Stimulated activated CD8-positive, alpha-beta memory T cell treated with anti-CD3 and anti-CD28 coated beads, Interleukin-15, amount 100 ng/mL, for 24 hours (primary cell): ENCODE measurements at places on chromosomes 7 and 10.

DNA sequence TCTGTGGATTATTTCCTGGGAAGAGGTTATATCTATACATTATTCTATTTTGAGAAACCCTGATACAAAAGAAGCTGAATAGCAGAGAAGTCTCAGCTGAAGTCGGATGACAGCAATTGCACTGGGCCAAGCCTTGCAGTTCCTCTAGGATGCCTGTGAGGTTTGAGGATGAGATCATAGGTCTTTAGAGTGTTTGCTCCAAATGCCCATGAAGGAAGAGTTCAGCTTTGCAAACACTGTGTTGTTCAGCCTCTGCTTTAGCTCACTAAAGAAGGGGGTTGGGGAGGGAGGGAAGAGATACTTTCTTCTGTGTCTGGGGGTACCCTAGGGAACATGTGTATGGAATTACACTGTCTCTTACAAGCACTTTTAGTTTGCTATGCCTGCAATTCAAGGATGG lies 282.5 kb upstream of the NRP1 start:
- no peak for DNase-seq

DNA sequence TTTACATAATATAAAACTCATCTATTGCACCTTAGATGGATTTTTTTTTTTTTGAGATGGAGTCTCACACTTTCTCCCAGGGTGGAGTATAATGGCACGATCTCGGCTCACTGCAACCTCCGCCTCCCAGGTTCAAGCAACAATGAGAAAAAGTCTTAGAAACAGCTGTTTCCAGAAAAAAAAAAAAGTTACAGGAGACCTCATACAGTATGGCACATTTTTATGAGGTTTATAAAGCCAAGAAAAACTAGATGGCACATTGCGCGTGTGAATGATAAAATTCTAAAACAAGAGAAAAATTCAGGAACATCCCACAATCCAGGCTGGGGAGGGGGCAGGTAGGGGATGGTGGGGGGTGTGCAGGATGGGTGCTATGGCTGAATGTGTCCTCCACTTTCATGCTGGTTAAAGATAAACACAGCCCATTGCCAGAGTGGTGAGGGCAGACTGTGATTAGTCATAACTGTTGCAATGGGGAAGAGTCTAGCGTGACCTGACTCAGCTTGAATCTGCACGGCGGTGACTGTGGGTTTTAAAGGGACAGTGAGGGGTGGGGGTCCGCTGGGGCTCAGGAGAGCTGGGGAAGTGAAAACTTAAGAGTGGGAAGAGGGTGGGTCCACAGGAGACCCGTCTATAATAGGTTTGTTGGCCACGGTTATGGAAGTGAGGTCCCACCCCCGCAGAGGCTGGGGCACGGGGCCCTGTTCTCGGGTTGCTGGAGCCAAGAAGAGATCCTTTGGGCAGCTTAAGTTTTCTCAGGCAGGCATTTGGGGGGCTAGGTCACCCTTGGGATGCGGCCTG lies 11.9 kb upstream of the LRRC27 start:
- no peak for DNase-seq

- DNase-seq, result no peak
Observed at GRCh38 chr7:136205956-136206355, 228.8 kb upstream of the MTPN start.

- no peak for DNase-seq
Observed at GRCh38 chr7:98733036-98733435, 116.0 kb downstream of the NPTX2 start.

- no peak for DNase-seq
Observed at GRCh38 chr10:35745617-35746403, 103.7 kb upstream of the FZD8 start.

DNA sequence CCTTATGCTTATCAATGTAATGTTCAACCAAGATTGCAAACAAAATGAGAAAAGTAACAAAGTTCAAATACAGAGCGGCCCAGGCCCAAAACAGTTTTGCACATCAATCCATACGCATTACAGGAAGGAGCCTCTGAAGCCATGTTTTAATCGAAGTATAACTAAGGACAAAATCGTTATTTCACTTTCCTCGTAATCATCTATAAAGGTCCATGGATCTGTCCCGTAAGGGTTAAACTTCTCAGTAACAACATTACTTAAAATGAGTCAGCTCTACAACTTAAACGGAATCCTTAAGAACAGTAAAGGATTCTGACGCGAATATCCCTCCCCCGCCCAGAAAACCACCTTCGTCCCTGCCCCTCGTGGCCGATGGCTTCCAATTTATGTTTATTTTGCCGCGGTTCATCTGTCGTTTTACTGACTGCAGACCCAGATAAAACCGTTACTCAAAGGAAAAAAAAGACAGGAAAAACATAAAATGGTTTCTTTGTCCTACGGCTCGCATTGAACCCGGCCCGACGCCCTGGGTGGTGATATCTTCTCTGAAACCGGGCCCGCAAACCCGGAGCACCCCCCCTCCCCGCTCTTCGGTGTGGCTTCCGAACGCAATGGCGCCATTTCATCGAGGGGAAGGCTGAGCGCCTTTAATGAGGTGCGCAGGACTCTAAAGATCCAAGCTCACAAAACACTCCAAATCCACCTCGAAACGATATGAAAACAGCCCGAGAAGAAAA lies 1.1 kb downstream of the HNRNPA2B1 start:
- DNase-seq, result peak; percentile 37

- no peak for DNase-seq
Observed at GRCh38 chr7:117673367-117673766, 193.5 kb downstream of the CFTR start.

- no peak for DNase-seq
Observed at GRCh38 chr7:45984386-45985295, 63.6 kb upstream of the IGFBP3 start.

DNA sequence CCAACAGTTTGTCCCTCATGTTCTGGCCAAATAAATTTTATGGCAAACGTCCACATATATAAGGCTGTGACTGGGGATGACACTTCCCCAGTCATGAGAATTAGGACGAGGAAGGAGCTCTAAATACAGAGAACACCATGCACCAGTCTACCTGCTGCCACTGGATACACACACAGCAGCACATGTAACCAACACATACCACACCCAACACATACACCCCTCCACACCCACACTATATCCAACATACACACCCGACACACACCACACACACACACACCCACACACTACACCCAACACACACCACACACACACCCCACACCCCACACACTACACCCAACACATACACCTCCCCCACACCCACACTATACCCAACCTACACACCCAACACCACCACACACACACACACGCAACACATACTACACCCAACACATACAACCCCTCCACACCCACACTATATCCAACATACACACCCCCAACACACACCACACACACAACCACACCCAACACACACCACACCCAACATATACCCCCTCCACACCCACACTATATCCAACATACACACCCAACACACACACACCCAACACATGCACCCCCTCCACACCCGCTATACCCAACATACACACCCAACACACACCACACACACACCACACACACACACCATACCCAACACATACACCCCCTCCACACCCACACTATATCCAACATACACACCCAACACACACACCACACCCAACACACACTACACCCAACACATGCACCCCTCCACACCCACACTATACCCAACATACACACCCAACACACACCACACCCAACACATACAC lies 74.1 kb downstream of the HIPK2 start:
- no peak for DNase-seq

- DNase-seq, result no peak
Observed at GRCh38 chr10:11197266-11197712, 179.6 kb downstream of the CELF2 start.

DNA sequence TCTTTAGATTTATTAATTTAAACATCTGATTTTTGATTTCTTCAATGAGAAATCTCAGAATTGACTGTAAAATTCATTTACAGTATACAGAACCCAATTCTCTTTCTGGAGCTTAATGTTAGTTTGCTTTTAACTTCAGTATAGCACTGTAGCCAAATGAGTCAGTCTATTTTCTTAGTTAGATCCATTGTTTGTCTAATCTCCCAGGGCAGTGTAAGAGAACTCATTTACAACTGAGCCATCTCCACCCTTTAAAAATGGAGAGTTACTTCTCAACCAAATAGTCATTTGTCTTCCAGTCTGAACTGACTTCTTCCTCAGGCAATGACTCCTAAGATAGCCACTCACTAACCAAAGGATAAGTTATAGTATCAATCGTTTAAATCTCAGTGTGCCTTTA lies 3.0 kb upstream of the WNT2 start:
- DNase-seq, result no peak

DNA sequence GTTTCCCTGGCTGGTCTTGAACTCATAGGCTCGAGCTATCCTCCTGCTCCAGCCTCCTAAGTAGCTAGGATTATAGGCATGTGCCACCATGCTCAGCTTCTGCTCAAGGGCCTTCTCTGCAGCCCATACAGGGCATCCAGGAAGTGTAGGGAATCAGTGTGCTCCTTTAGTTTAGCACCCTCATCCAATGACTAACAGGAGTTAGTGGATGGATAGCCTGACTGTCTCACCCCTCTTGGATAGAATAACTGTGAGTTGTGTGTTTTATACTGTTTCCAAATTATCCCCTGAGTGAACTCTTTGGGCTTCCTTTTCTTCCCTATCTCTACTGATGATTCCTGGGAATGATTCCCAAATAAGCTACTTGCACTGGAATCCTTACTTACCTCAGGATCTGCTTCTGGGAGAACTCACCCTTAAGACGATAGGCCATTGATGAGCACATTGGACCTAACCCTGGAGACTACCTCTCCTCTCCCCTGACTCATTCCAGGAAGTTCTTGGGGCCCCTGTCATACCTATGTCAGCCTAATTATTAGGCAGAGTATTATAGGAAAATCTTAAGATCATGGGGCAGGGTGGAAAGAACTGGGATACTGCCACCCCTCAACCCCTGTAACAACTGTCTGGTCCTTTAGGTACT lies 18.5 kb downstream of the STRIP2 start:
- no peak for DNase-seq

DNA sequence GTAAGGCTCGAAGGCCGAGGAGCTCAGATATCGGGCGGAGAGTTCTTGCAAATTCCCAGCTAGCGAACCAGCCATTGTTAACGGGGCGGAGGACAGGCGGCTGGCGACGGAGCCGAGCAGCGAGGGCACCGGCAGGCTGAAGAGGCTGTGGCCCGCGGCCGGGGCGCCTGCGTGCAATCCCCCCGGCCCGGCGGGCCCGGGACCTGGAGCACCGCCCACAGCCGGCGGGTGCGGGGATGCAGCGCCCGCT lies 4.1 kb downstream of the VAX1 start:
- DNase-seq, result no peak

GRCh38 chr10:116774728-116775151 lies 32.4 kb upstream of the HSPA12A start:
- DNase-seq, result no peak

- DNase-seq, result no peak
Observed at GRCh38 chr10:132253092-132253687, 54.6 kb downstream of the STK32C start.

DNA sequence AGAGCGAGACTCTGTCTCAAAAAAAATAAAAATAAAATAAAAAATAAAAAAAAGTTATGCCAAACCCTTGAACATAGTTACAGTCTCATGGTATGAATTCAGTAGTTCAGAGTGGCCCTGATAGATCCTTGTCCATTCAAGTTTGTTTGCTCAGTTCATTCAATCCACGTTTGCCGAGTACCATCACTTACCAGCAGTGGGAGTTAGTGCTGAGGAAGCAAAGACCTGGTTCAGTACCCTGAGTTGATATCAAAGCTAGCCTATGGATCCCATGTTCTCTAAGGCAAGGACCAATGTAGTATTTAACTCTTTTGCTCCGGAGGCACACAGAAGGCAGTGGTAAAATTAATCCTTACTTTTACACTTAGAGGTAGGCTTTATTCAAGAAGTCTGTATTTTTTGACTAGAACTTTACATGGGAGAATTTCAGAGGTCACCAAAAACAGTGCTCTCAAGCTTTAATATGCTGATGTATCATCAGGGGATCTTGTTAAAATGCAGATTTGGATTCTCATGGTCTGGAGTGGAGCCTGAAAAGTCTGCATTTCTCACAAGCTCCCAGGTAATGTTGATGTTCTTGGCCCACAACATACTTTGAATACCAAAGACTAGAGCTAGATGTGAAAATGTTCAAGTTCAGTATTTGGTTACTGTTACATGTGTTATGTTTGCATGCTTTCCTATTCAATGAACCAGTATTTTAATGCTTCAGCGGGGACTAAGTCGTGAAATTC lies 38.1 kb upstream of the HBP1 start:
- DNase-seq, result no peak

- no peak for DNase-seq
Observed at GRCh38 chr7:159000859-159001435, 143.7 kb downstream of the VIPR2 start.

GRCh38 chr7:31134246-31135188 lies 82.4 kb downstream of the ADCYAP1R1 start:
- DNase-seq, result peak; percentile 8
